Activated CD8-positive, alpha-beta T cell treated with anti-CD3 and anti-CD28 coated beads, Interleukin-2, amount 10 ng/mL, durations not matched to agents 7 days and 5 days (primary cell): ENCODE measurements at places on chromosomes 2 and 18.

GRCh38 chr2:15869871-15870270, 70.5 kb upstream of the MYCN start:
- DNase-seq: no peak

- DNase-seq: peak; percentile 31
Observed at GRCh38 chr2:158006961-158007719, 94.5 kb upstream of the UPP2 start.

DNA sequence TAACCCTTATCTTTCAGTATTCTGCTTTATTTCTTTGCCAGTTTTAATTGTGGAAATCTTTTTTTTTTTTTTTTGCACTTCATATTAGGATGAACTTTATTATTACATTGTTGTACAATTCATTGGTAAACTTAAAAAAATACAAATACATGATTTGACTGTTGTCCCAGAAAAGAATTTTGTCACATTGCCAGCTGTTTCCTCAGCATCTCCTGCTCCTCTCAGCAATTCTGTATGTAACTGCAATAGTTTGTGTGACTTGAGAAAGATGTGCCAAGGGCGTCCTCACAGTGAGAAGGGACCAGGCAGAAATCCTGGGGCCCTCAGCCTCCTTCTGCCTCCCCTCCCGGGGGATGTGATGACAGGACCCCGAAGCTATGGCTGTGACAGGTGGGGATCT, 254.4 kb downstream of the NBAS start:
- DNase-seq: no peak

- DNase-seq: no peak
Observed at GRCh38 chr2:163794635-163795034, 58.8 kb upstream of the FIGN start.

DNA sequence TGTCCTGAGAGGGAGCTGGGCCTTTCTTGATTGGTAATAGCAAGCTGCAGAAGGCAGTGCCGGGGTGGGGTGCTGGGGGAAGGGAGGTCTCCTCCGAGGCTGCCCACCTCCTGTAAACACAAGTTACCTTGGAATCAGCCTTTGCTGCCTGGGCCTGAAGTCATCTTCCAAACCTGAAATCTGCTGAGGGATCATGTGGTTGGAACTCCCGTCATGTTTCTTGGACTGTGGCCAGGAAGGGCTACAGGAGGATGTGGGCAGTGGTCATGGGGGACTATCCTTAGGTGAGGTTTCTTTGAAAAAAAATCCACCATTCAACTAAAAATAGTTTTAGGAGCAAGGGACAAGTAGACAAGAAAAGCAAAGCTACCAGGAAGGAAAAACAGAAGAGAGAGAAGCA, 74.2 kb downstream of the CDK15 start:
- no peak for DNase-seq

GRCh38 chr2:23618794-23619530, 234.0 kb downstream of the KLHL29 start:
- DNase-seq: no peak

GRCh38 chr2:221135699-221136098, 436.4 kb downstream of the EPHA4 start:
- no peak for DNase-seq

GRCh38 chr2:61057562-61057961, 8.1 kb upstream of the SANBR start:
- DNase-seq: no peak

DNA sequence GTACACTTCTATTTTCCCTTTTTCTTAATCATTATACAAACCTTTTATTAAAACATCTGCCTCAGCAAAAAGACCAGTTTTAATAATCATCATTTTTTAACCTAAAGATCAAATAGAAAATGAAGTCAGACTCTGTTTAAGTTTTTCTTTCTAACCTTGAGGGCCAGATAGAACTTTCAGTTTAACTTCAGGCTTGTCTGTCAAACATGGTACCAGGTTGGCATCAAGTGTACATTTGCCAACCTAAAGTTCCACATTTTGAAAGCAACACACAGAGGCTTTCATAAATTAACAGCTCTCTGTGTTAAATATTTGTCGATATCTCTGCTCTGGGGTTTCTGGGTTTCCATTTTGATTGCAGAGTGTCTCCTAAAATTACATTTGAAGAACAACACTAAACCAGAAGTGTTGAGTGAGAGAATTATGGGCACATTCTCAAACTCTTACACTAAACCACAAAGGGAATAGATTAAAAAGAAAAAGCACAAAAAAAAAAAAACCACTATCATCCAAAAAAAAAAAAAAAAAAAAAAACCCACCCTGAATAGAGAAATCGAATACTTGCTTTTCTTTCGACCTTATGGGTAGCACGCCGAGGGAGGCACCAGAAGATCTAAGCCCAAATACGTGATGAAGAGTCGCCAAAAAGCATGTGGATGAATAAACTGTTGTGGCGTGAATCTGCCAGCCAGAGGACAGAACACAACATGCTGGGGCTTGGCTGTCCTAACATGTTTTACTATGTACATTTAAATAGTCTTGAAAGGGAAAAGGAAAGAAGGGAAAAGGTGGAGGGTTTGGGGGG, 166.2 kb downstream of the TCF4 start:
- DNase-seq: no peak
